ENCODE measurements at places on chromosomes 3 and 15. TPM values are rescaled to one million over a fixed set of nuclear protein-coding genes. Genes with fewer than 3 reads are reported as not detected.

The RHOV gene
- 94.0 TPM for total RNA-seq

The ADAMTSL3 gene
- 3.2 TPM for total RNA-seq

The PCLAF gene
- total RNA-seq, result 41.4 TPM

The RTP4 gene
- 1.5 TPM for total RNA-seq

The CHRM5 gene
- total RNA-seq, result not detected

The CNTN3 gene
- not detected for total RNA-seq

The MNS1 gene
- total RNA-seq, result 1.0 TPM

The CCDC9B gene
- total RNA-seq, result 17.0 TPM

The ZBED2 gene
- 5.8 TPM for total RNA-seq

The DHFR2 gene
- 4.1 TPM for total RNA-seq

The PRSS50 gene
- not detected for total RNA-seq

The CMC1 gene
- total RNA-seq, result 9.1 TPM

The EPHB3 gene
- total RNA-seq, result 14.7 TPM

The ANKRD63 gene
- not detected for total RNA-seq

The COLQ gene
- total RNA-seq, result 0.95 TPM

The OR5K2 gene
- total RNA-seq, result not detected

The KBTBD13 gene
- not detected for total RNA-seq

The PIGZ gene
- total RNA-seq, result 3.4 TPM

The INSYN1 gene
- 17.2 TPM for total RNA-seq

The CHCHD4 gene
- 4.2 TPM for total RNA-seq

The CCNB2 gene
- total RNA-seq, result 12.2 TPM

The NANOGP8 gene
- total RNA-seq, result not detected

The MTFMT gene
- 21.0 TPM for total RNA-seq

The HYAL2 gene
- 54.9 TPM for total RNA-seq

The EPHA6 gene
- 0.34 TPM for total RNA-seq

The AADACL2 gene
- total RNA-seq, result not detected

The ARHGEF26 gene
- total RNA-seq, result 6.8 TPM

The CLDN1 gene
- 39.2 TPM for total RNA-seq

The TMC3 gene
- not detected for total RNA-seq

The SI gene
- total RNA-seq, result not detected

The B3GNT5 gene
- total RNA-seq, result 29.8 TPM

The RASGRF1 gene
- total RNA-seq, result not detected

The AMIGO3 gene
- not detected for total RNA-seq

The ZNF660 gene
- total RNA-seq, result 0.59 TPM

The HRG gene
- not detected for total RNA-seq

The KIF23 gene
- 13.9 TPM for total RNA-seq

The IL12A gene
- total RNA-seq, result 27.0 TPM

The THSD4 gene
- 144 TPM for total RNA-seq

The OCA2 gene
- total RNA-seq, result 5.5 TPM

The CKMT1B gene
- total RNA-seq, result 69.3 TPM

Data from esophagus squamous epithelium (tissue), 5 donors.